ENCODE measurements at places on chromosomes 6 and 20.

DNA sequence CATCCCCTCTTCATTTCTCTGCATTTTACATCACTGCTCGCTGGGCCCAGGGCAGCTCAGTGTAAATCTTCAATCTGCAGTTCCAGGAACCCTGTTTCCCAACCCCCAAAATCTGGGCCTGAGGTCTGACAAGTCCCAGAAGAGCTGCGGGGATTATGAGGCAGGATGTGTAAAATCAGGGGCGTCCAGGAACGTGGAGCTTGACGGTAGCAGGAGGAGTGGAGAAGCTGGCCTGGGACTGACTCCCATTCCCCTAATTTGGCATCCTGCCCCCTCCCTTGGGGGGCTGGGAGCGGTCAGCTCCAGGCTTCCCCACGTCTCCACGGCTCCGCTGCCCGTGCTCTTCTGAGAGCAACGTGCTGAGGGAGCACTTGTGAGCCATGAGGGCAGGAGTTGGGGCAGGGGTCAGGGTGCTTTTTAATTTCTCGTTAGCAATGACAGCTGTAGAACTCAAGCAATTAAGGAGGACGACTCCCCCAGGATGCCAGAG lies 23.4 kb upstream of the VEGFA start:
- peak; percentile 85 for DNase-seq

GRCh38 chr6:22756365-22756764 lies 187.0 kb downstream of the HDGFL1 start:
- no peak for DNase-seq

GRCh38 chr6:43668151-43669028 lies 19.2 kb downstream of the MRPS18A start:
- peak; percentile 62 for DNase-seq

- no peak for DNase-seq
These were observed 48.3 kb upstream of the EEF1A1 start for GRCh38 chr6:73569121-73569520.

DNA sequence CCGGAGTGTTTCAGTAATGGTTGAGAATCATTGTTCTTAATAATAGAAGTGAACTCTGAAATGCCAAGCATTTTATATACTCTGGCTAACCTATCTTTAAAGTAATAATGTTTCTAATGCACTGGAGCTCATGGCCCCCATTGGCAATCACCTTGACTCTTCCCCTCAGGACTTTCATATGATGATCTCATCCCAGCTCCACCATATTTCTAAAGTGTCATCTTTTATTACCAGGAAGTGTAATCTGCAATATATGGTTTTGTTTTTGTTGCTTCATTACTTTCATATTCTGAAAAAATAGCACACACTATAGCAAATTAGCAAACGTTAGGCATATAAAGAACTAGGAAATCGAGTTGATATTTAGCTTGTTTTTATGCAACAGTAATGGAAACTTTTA lies 60.3 kb downstream of the TULP4 start:
- no peak for DNase-seq

- no peak for DNase-seq
These were observed 34.5 kb downstream of the FOXP4 start for GRCh38 chr6:41580690-41581089.

DNA sequence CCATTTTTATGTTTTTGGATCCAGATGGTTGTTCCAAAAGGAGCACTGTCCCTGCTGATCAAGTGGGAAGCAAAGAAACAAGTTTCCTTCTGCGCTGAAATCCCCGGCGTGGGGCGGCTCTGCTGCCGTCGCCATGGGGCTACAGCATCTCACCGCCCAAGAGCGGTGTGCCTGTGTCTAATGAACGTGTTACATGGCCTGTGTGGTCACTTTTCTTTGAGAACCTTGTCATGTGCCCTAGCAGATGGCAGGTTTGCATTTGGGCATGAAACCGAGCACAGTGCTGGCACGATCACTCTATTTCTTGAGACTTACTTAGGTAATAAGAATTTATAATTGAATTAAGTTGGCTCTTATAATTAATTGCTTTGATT lies 51.9 kb downstream of the ZDHHC14 start:
- DNase-seq: no peak
